ENCODE measurements at places on chromosomes 3 and 15. TPM values are rescaled to one million over a fixed set of nuclear protein-coding genes. Genes with fewer than 3 reads are reported as not detected.

The TADA3 gene
- 54.9 TPM for total RNA-seq

The GOLGA8T gene
- total RNA-seq: not detected

The STAC gene
- total RNA-seq: 0.37 TPM

The TRIM59 gene
- total RNA-seq: 27.2 TPM

The EPHB1 gene
- total RNA-seq: 0.73 TPM

The NUP210 gene
- total RNA-seq: not detected

The CSTA gene
- 3.3 TPM for total RNA-seq

The TGM4 gene
- total RNA-seq: under 0.01 TPM

The C15orf62 gene
- total RNA-seq: not detected

The PYGO1 gene
- 8.6 TPM for total RNA-seq

The PLSCR5 gene
- not detected for total RNA-seq

The ARGFX gene
- not detected for total RNA-seq

The HDDC3 gene
- 15.8 TPM for total RNA-seq

The ANKRD63 gene
- not detected for total RNA-seq

The STXBP5L gene
- not detected for total RNA-seq

The PDCD7 gene
- total RNA-seq: 18.7 TPM

The LMCD1 gene
- 19.1 TPM for total RNA-seq

The FAM98B gene
- 8.0 TPM for total RNA-seq

The USP19 gene
- total RNA-seq: 32.0 TPM

The ATP10A gene
- total RNA-seq: 2.6 TPM

The MORC1 gene
- total RNA-seq: not detected

The ZNF662 gene
- 2.2 TPM for total RNA-seq

The NKTR gene
- total RNA-seq: 62.8 TPM

The CNTN4 gene
- not detected for total RNA-seq

The NAALADL2 gene
- 19.0 TPM for total RNA-seq

The FBXO40 gene
- total RNA-seq: not detected

The FAH gene
- 31.6 TPM for total RNA-seq

The NR1I2 gene
- total RNA-seq: not detected

The FBXW12 gene
- 0.20 TPM for total RNA-seq

The GOLGA6L7 gene
- not detected for total RNA-seq

The NOX5 gene
- total RNA-seq: 0.37 TPM

The CIDEC gene
- total RNA-seq: 10.3 TPM

The GMNC gene
- total RNA-seq: not detected

The GPR87 gene
- total RNA-seq: not detected

The CFAP91 gene
- total RNA-seq: 0.73 TPM

The SNUPN gene
- 36.7 TPM for total RNA-seq

The NANOGP8 gene
- 0.73 TPM for total RNA-seq

The ECE2 gene
- not detected for total RNA-seq

The MASP1 gene
- total RNA-seq: 7.0 TPM
